COLO829 (cell line): ENCODE measurements at places on chromosomes 4 and X.

DNA sequence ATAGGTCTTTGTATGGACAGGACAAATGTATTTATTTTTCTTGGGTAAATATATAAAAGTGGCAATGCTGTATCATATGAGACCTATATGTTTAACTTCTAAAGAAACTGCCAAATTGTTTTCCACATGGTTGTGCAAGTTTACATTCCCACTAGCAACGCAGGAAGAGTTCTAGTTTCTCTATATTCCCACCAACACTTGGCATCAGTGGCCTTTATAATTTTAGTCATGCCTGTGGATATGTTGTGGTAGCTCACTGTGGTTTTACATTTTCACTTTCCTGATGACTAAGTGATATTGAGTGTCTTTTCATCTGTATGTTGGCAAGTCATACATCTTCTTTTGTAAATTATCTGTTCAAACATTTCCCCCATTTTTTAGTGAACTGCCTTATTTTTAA is 126.0 kb downstream of the EMCN start:
- DNase-seq, result peak; percentile 6

- peak; percentile 69 for DNase-seq
Observed at GRCh38 chr4:118280501-118281218, 72.1 kb downstream of the PRSS12 start.

DNA sequence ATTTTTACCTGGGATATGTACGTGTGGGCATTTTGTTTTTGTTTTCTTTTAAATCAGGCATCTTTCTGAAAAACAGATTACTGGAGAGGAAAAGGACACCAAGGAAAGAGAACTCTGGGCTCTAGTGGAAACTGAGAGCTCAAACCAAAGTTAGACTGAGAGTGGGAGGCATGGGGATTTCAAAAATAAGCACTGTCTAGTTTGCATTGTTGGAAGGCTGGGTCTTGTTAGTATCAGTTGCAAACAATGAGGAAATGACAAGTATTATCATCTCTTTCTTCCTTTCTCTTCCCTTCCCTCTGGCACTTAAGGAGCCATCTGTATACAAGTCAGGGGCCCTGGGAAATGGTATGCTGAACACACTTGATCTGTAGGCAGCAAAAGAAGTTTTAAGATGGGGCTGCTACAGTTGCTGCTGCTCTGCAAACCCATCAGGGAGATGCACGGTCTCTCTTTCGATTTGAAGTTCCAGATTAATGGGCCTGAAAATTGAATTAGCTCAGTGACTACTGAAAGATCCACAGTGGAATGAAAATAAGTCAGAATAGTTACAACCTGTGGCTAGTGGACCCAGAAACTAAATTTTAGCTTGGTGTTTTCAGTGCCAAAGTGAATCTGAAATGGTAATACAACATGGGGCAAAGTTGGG is 48.0 kb upstream of the GRXCR1 start:
- DNase-seq, result no peak

DNA sequence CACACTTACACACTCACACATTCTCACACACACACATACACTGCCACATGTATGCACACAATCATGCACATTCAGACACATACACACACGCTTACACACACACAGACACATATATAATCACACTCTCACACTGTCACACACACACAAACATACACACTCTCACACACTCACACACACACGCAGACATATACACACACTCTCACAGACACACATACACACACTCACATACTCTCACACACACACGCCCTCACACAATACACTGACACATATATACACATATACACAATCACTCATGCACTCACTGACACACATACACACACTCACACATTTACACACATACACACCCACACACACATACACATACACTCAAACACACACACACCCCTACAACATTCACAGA is 435.3 kb upstream of the FRG1 start:
- no peak for DNase-seq

GRCh38 chr4:158590306-158590705 is 68.6 kb downstream of the RXFP1 start:
- no peak for DNase-seq

DNA sequence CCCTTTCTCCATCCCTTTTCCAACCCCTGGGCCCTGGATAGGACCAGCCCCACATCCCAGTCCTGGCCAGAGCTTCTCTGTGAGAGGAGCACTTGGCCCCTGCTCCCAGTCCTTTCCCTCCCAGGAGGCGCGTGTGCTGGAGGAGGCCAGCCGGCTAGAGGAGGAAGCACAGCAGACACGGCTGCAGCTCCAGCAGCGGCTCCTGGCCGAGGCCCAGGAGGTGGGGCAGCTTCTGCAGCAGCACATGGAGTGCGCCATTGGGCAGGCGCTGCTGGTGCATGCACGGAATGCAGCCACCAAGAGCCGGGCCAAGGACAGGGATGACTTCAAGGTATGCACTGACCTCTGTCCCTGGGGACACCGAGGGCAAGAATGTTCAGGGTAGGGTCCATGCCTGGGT is 87.5 kb downstream of the EVC start:
- DNase-seq, result no peak

DNA sequence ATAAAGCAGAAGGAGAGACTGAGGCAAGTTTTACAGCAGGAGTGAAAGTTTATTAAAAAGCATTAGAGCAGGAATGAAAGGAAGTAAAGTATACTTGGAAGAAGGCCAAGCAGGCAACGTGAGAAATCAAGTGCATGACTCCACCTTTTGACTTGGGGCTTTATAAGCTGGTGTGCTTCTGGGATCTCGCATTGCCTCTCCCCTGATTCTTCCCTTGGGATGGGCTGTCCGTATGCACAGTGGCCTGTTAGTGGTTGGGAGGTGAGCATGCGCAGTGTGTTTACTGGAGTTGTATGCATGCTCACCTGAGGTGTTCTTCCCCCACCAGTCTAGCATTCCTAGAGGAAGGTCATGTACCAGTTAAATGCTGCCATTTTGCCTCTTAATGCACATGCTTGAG is 29.1 kb upstream of the C1QTNF7 start:
- no peak for DNase-seq
